ENCODE measurements at places on chromosomes 13 and 19. TPM values are rescaled to one million over a fixed set of nuclear protein-coding genes. Genes with fewer than 3 reads are reported as not detected.

The GNG8 gene
- 12.2 TPM for total RNA-seq

The SRRM5 gene
- total RNA-seq = 0.40 TPM

The FGF9 gene
- 1.7 TPM for total RNA-seq

The ZNF575 gene
- total RNA-seq = 1.3 TPM

The APC2 gene
- total RNA-seq = 0.13 TPM

The FBXO27 gene
- total RNA-seq = 0.82 TPM

The ZNF440 gene
- 7.4 TPM for total RNA-seq

The ACP7 gene
- total RNA-seq = not detected

Measured in activated CD8-positive, alpha-beta memory T cell treated with anti-CD3 and anti-CD28 coated beads for 36 hours (primary cell).